ENCODE measurements at places on chromosomes 5 and 9. TPM values are rescaled to one million over a fixed set of nuclear protein-coding genes. Genes with fewer than 3 reads are reported as not detected.

TAF11L10 gene
- not detected for total RNA-seq

PLAC8L1 gene
- not detected for total RNA-seq

FOXD4L4 gene
- total RNA-seq: under 0.01 TPM

CD72 gene
- 2.1 TPM for total RNA-seq

CBY3 gene
- not detected for total RNA-seq

MSMP gene
- not detected for total RNA-seq

GGTA1 gene
- total RNA-seq: 6.3 TPM

LECT2 gene
- not detected for total RNA-seq

IL9 gene
- not detected for total RNA-seq

PTGDS gene
- total RNA-seq: 4.2 TPM

GNA14 gene
- 3.7 TPM for total RNA-seq

ADAMTSL1 gene
- 18.3 TPM for total RNA-seq

AK3 gene
- total RNA-seq: 18.3 TPM

DOCK2 gene
- total RNA-seq: 13.6 TPM

CDKN2A gene
- not detected for total RNA-seq

ADRB2 gene
- 3.1 TPM for total RNA-seq

RPP25L gene
- total RNA-seq: 25.6 TPM

TNFAIP8 gene
- 18.8 TPM for total RNA-seq

FBLL1 gene
- total RNA-seq: 0.52 TPM

NUTM2F gene
- total RNA-seq: not detected

CD274 gene
- total RNA-seq: 0.52 TPM

SHB gene
- 3.1 TPM for total RNA-seq

HAPLN1 gene
- total RNA-seq: 1.6 TPM

C9 gene
- 1.0 TPM for total RNA-seq

IL5 gene
- not detected for total RNA-seq

ACOT12 gene
- 0.52 TPM for total RNA-seq

ADGRV1 gene
- total RNA-seq: 2.6 TPM

SEMA6A gene
- total RNA-seq: 43.8 TPM

PCDHGA1 gene
- 0.52 TPM for total RNA-seq

NCS1 gene
- total RNA-seq: 19.3 TPM

CENPK gene
- 12.5 TPM for total RNA-seq

IL3 gene
- total RNA-seq: not detected

LCN9 gene
- not detected for total RNA-seq

NEUROG1 gene
- not detected for total RNA-seq

TNFSF15 gene
- 0.52 TPM for total RNA-seq

PCDHGB4 gene
- total RNA-seq: 4.7 TPM

NTNG2 gene
- under 0.01 TPM for total RNA-seq

SLC45A2 gene
- total RNA-seq: 0.52 TPM

ZBED3 gene
- 0.52 TPM for total RNA-seq

TERT gene
- total RNA-seq: not detected
